Naive thymus-derived CD8-positive, alpha-beta T cell (primary cell): ENCODE measurements at places on chromosomes 12 and 14. TPM values are rescaled to one million over a fixed set of nuclear protein-coding genes. Genes with fewer than 3 reads are reported as not detected.

CD69 gene
- 87.9 TPM for polyA plus RNA-seq

TBX3 gene
- not detected for polyA plus RNA-seq

EIF2B2 gene
- 14.1 TPM for polyA plus RNA-seq

KRT85 gene
- not detected for polyA plus RNA-seq

SPTB gene
- polyA plus RNA-seq, result not detected

SLC10A1 gene
- 0.20 TPM for polyA plus RNA-seq

PTPRR gene
- not detected for polyA plus RNA-seq

IL31 gene
- not detected for polyA plus RNA-seq

KRT74 gene
- polyA plus RNA-seq, result not detected

NABP2 gene
- 3.5 TPM for polyA plus RNA-seq

MIS18BP1 gene
- 18.4 TPM for polyA plus RNA-seq

BTBD6 gene
- polyA plus RNA-seq, result 14.9 TPM

SLC5A8 gene
- not detected for polyA plus RNA-seq

ENDOU gene
- not detected for polyA plus RNA-seq
